ENCODE measurements at places on chromosomes 5 and 9.

DNA sequence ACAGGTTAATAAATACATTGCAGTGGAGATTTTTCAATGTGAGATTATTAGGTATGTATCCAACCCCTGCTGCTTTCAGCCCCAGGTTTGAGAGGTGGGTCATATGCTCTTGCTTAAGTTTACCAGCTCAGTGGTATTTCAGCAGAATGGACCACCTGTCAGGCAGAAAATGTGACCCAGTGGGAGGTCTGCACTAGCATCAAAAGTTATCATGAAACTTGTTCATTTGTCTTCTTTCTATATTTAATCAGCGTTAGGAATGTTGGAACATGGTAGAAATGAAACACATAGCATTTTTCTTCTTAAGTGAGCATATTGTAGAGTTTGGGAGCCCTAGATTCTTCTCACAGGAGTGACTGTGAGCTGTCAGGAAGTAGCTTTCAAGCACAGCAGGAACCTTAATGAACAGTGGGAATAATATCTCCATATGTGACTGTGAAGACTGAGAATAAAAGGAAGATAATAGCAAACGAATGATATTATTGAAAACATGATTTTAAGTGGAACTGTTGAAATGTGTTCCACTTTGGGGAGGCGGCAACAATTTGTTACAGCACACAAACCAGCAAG is 596.9 kb upstream of the CDH6 start:
- no peak for DNase-seq

- no peak for DNase-seq
These were observed 132.4 kb upstream of the OTULINL start for GRCh38 chr5:14449052-14449661.

- DNase-seq, result no peak
These were observed 5.7 kb downstream of the CLTB start for GRCh38 chr5:176410486-176411180.

GRCh38 chr5:446066-446882 is 3.3 kb downstream of the EXOC3 start:
- no peak for DNase-seq

- no peak for DNase-seq
These were observed 352.5 kb upstream of the CYLC2 start for GRCh38 chr9:102642651-102643050.

DNA sequence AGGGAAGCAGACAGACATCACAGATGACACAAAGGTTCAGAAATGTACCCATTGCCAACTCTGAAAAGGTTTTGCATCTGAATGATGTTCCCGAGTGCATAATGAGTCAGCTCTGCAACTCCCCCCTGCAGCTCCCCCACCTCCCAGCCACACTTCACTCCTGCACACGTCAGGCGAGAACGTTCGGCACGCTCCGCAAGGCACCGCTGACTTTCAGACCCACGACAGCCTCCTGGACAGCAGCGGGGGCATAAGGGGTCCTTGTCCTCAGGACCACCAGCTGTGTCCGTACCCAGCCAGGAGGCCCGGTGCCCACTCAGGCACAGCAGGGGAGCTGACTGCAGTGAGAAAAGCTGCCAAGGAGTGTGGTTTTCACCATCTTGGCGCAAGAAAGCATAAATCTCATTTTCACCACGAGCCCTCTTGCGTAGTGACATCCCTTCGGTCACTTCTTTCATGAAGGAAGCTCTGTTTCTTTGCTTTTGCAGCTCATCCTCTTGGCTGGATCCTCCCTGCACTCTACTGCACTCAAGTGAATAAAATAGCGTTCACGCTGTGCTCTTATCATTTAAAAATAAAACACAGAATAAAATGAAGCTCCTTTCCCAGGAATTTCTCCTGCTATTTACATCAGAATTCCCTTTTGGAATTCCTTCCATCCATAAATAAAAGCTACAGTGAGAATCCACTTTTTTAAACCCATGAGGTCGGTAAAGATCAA is 9.9 kb downstream of the GFPT2 start:
- DNase-seq, result no peak

DNA sequence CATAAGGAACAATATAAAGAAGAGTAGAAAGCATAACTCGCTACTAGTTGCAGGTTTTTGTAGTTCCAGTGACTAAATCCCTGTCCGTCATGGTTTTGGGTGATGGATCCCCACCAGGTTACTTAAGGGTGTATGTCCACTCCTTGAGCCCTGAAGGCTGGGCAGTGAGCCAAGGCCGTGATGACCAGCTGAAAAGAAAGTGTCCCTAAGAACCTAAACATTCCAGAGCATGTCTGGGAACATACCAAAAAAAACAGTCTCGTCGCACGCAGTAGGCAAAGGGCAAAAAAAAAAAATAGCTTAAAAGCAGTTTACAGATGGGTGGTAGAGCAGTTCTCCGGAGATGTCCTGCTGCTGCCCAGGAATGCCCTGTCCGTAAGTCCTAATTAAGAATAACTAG is 21.4 kb upstream of the SNAPC3 start:
- no peak for DNase-seq

- no peak for DNase-seq
These were observed 60.2 kb upstream of the UNC5A start for GRCh38 chr5:176750144-176750543.

DNA sequence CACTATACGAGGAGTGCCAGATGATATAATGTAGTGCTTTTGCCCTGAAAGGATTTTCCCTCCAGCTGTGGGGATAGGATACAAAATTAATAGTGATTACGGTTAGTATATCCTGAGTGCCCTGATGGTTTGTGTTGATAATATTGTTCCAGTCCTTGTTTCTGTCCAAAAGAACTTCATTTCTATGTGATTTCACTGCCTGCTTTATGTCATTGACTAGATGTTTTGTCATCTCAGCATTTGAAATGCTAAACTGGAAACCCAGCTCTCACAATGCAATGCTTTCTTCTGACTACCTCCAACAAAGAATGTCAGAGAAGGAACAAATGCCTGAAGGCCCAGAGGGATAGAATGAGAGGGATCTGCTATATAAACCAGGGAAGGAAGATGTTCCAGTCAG is 177.8 kb downstream of the NIPBL start:
- DNase-seq, result no peak

DNA sequence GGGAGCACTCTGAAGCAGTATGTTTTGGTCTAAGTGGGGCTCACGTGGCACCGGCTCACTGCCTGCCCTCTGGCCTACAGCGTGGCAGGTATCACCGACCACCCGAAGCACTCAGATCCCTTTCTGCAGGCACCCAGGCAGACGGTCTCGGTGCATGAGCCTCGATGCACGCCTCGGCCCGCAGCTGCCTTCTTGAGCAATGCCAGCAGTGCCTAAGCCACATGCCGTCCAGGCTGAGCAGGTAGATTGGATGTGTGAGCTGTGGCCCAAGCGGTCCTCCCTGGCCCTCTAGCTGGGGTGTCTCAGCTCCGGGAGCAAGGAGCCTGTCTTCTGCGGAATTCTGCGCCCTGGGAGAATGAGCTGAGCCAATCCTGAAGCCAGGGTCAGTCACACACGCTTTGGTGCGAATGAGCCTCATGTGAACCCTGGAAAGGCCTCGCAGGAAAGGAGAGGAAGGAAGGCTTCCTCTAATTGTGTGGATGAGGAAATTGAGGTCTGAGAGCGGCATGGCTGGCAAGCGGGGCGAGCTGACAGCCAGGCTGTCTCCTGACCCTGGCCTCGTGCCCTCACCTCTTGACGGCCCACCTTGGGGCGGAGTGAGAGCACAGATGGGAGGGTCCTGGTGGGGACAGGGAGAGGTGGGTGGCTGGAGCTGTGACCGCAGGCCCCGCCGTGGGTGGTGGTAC is 14.4 kb downstream of the RXRA start:
- DNase-seq, result no peak

DNA sequence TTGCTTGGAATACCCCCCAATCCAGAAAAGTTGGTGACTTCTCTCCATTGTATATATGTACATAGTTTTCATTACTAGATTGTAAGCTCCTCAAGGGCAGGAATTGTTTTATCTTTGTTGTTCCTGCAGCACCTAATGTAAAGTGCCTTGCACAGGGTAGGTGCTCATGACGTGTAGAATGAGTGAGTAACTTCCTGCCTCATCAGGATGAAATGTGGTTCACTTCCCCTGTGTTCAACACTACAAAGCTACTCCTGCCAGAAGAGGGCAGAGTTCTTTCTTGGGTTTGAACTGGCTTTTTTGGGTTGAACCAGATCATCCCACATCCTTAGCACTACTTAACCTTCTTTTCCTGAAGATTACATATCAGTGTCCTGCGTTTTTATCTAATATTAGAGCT is 23.9 kb downstream of the GTF3C4 start:
- peak; percentile 30 for DNase-seq

DNA sequence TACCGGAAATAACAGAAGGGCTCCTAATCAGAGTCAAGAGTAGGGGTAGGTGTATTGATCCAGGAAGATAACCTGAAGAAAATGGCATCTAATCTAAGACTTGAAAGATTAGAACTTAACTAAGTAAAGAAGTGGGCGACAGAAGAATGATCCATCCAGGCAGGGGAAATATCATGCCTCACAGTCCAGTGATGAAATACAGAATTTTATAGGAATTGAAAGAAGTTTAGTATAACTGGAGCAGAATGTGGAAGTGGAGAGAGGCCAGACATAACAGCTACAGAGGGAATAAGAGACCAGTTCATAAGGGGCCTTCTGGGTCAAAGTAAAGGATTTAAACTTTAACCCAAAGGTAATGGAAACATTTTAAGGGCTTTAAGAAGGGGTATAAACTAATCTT is 42.2 kb downstream of the ERP44 start:
- DNase-seq, result no peak

DNA sequence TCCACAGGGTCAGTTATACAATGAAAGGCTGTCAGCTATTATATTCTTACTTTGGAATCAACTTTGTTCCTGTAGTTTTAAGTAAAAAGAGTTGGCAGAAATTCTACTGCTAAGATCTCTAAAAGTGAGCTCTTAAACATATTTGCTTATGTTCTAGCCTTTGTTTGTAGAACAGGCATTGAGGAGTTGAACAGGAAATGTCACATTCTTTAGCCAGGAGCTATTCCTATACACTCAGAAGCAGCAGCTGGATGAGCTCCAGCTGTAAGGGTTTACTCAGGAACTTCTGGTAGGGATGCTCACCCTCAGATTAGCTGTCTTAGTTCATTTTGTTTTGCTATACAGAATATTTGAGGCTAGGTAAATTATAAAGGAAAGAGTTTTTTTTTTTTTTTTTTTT is 22.4 kb upstream of the SPINK14 start:
- no peak for DNase-seq

- no peak for DNase-seq
These were observed 27.2 kb downstream of the PRRC2B start for GRCh38 chr9:131420980-131421624.
